ENCODE measurements at places on chromosomes 4 and X.

DNA sequence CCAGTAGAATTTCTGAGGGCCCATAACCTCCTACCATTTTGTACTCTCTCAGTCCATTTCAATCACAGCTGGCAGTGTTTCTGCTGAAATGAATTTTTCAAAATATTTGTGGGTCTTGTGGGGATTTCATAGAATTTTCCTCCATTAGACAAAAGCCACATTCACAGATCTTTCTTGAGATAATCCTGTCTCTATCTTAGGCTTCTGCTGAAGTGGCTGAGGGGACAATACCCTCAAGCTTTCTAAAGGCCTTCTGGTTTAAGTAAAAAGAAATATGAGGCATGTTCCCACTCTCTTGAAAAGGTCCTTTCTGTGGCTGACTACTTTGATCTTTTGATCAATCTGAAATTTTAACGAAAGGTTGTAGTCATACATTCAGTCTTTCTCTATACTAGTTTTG lies 1930.0 kb upstream of the AGA start:
- DNase-seq: no peak

- no peak for DNase-seq
These were observed 103.6 kb upstream of the ADGRG2 start for GRCh38 chrX:19225909-19226308.

DNA sequence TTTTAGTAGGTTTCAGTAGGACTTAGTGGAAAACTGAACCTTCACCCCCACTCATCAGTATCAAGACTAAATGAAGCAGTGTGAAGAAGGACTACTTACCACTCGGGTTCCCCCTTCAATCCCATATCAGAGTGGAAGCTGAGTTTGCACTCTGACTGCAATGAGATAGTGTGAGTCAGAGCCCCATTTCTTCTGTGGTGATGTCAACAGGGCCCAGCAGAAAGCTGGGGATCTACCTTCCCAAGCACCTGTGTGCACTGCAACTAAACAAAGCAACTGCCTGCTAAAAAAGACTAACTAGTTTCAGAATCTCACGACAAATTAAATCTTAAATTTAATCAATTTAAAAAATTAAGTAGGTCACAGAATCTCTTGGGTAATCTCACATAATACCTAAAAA lies 1837.0 kb upstream of the PCDH7 start:
- DNase-seq: no peak

DNA sequence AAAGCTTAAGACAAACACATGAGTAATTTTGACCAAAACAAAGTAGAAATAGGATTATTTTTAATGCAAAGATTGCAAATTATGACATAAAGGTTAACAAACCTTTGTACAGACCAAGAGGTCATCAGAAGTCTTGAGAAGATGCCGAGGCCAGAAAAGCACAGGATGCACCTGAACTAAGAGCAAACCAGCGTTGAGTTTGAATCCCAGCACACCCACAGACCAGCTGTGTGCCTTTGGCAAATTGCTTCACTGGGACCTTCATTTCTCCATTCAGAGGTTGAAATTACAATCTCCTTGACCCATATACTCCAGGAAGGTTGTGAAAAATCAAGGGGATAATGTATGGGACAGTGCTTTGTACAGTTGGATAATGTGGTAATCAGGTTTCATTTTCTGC lies 56.6 kb downstream of the PPM1K start:
- no peak for DNase-seq

- DNase-seq: no peak
These were observed 37.6 kb downstream of the SEPTIN11 start for GRCh38 chr4:76987153-76987591.

GRCh38 chrX:5857232-5857631 lies 371.4 kb downstream of the NLGN4X start:
- no peak for DNase-seq

DNA sequence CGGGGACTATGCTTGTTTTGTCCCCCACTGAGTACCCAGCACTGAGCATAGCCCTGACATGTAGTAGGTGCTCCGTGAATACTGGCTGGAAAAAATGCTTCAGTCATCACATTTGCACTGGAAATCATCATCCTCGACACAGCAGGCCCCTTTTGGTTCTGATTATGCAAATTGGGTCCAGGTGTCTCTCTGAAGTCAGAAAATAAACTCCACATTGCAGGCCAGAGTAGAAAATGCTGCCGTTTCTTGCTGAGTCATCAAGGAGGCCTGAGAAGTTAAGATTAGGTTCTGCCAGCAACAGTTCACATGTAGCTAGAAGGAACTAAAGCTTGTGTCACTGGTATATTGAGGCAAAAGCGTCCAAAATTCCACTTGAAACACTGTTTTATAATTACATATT lies 15.0 kb upstream of the STK32B start:
- DNase-seq: no peak

- DNase-seq: no peak
These were observed 619.7 kb downstream of the MID1IP1 start for GRCh38 chrX:39421006-39421405.

- no peak for DNase-seq
These were observed at the start of gene NAP1L2 for GRCh38 chrX:73214426-73215094. Gene NAP1L2, minus strand, starts transcription at chrX:73214851. Its CDS starts 359 bp downstream, at chrX:73214492.

DNA sequence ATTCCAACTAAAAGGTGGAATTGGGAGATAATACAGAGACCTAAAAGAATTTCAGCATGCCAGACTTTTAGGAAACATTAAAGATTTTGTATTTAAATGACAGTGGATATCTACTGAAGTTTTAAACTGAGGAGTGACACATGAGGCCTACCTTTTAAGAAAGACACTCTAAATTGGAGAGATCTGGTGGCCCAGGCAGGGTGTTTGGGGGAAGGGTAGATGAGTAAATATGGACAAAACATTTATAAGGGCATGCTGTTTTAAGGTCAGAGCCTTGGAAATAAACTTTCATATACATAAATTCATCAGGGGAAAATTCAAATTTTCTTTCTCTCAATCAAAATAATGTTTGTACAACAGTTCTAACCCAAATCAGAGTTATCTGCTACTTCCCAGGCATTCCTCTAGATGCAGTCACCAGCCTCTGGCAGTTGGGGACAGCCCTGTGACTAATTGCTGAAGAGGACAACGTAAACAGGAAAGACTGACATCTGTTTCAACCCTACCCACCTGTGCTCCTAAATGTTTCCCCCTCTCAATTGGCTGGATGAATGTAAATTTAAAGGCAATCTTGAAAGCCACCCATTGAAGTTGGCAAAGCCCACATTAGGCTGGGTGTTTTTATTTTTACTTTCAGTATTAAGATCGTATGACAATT lies 1646.9 kb upstream of the ADGRL3 start:
- DNase-seq: no peak

- no peak for DNase-seq
These were observed 73.1 kb downstream of the AREG start for GRCh38 chr4:74517996-74518395.

DNA sequence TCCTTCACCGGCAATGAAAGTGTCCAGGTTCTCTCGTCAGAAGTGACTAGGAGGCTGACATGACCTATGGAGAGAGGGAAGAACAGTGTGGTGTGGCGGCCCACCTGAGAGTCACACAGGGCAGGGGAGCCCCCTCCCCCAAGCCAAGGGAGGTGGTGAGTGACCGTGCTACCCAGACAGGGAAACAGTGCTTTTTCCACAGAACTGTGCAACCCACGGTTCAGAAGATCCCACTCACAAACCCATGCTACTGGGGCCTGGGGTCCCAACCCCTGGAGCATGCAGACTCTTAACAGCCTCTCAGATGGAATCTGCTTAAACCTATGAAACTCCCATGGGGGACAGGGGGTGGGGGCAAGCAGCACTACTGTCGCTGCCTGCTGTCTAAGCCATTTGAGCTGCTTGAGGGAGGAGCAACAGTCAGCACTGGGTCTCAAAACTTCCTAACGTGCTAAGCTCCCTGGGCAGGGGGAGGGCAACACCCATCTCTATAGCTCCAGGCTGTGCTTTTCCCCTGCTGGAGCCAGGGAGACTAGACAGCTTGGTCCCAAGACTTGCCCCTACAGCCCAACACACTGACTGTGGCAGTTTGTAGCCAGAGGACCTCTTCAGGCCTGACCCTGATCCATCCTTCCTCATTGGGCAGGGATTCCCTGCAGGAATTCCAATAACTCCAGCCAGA lies 850.4 kb upstream of the AADAT start:
- no peak for DNase-seq

DNA sequence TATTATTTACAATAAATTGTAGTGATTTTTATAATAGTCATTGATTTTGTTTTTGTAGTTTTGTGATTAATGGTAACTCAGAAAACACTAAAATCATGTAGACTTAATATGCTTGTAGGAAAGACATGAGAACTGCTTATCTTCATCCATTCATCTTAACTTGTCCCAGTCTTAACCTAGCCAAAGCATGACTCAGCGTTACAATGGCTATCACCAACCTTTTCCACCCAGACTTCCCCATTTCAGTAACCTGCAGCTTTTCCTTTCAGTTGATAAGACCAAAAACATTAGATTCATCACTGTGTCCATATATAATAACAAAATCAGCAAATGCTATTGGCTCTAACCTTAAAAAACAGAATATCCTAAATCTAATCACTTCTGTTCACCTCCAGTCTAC lies 106.2 kb upstream of the KLF8 start:
- DNase-seq: no peak

DNA sequence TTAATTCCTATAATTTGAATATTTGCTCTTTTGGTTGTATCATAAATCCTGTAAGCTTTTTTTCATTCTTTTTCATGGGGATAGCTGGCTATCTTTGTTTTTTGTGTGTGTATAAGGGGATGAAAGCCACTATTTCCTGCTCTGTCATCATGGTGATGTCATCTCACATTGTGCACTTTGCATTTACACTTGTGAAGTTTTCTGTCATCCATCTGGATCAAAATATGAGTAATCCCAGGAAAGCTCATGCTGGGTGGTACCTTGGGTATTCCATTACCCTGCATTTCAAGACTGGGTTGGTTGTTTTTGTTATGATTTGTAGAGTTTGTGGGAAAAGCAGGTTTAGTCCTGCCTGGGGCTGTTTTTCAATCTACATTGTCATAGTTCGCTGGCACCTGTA lies 367.3 kb downstream of the CHIC1 start:
- no peak for DNase-seq

- DNase-seq: no peak
These were observed 39.9 kb upstream of the MXD4 start for GRCh38 chr4:2301806-2302205.

- no peak for DNase-seq
These were observed 9.2 kb downstream of the EREG start for GRCh38 chr4:74374128-74374527.

DNA sequence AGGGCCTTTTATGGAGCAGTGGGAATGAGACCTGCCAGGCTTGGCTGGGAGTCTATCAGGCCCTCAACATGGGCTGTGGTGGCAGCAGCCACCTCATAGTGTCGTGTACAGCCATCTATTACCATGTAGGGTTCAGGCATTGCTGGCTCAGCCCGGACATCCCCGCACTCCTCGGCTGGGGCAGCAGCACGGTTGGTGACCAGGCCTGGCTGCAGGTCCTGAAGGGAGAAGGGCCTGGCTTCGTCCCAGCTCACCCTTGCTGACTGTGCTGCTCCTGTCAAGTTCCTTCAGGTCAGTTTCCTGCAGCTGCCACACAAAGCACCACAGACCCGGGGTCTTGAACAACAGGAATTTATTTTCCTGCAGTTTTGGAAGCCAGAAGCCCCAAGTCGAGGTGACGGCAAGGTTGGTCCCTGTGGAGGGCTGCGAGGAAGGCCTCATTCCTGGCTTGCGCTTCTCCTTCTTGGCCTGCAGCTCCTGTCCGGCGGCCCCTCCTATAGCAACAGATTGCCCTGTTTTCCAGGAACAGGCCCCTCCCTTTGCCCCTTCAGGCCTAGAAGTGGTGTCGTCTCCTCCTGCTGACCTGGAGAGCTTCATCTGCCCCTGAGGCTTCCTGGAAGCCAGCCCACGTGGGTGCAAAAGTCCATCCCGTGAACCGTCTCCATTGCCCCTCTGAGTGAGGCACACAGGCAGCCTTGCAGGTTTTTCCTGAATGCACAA lies 25.2 kb upstream of the SORCS2 start:
- DNase-seq: no peak

GRCh38 chr4:165788686-165789463 lies 84.2 kb upstream of the TLL1 start:
- no peak for DNase-seq

DNA sequence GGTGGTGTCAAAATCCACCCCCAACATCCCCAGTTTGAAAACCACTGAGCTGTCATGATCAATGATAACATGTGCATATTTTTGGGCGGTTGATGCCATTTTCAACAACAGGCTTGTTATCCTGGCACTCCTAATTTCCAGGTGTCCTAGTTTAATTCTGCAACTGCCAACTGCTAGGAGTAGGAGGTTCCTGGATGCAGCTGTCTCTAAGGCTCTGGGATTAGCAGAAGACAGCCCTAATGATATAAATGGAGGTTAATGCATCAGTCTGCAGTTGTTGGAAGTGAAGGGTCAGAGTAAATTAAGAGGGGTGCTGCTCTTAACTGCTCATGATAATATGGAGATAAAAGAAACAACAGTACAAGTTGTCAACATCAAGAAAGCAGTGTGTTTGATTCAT lies 23.8 kb downstream of the ARFIP1 start:
- no peak for DNase-seq

DNA sequence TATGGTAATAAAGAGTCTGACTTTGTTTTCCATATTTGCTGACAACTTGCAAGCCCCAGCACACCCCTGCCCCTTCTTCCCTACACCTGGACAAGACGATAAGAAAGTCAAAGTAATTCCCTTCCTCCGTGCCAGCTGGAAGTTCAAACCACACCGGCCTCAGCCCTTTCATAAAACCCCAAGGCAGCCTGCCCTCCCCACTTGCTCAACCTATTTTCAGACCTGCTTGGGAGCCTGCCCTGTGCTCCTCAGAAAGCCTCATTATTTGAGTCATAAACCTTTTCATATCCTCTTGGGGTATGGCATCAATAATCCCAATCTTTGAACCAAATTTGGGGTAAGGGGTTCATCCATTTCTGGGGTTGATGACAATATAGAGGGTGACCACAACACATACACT lies 29.5 kb downstream of the NIPAL1 start:
- no peak for DNase-seq

DNA sequence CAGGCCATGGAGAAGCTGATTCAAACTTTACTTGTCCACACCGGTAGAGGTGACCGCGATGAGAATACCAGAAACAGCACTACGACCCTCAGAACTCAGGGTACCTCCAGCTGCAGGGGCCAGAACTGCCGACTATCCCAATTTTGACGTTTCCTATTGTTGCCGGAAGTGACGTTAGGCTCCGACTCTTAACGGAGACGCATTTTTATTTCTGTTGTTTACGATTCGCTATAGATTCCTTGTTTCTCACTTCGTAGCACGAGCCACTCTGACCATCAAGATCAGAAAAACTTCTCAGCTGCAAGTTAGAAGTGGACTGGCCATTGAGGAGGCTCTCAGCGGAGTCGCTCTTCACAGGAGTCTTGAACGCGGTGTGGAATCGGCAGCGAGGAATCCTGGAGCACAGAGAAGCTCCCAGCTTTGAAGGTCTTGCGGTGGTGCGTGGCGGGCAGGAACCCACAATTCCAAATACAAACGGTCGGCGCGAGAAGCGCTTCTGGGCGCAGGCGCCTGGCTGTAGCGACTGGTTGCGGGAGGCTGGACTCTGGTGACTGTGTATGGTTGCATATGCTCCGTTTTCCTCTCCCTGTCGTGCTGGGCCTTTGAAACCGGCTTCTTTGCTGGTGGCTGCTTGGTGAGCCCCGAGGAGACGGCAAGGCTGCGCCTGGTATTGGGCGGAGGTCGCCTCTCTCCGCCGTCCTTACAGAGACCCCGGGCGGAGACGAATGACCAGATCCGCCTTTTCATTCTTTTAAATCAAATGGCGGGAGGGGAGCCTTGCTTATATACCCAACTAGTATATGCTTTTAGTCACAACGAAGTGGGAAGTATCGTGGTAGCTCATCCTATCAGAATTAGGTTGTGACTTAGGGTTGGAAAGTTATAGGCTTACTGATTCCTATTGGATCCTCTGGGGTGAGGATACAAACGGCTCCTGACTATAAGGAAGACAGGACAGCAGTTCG lies at the start of the genes CEP44 and FBXO8:
CEP44 (plus strand) TSS at position 405 of the 965 bp plus-strand sequence. CDS start 15,211 bp downstream, outside the sequence.
FBXO8 (minus strand) TSS at position 161 of the 965 bp plus-strand sequence. CDS start 20,575 bp downstream, outside the sequence.
- no peak for DNase-seq

All from NCI-H2081 treated with DMSO at 0.1 percent for 48 hours (cell line).